ENCODE measurements at places on chromosomes 2 and 18. TPM values are rescaled to one million over a fixed set of nuclear protein-coding genes. Genes with fewer than 3 reads are reported as not detected.

- no peak for DNase-seq
Observed at GRCh38 chr18:67672155-67672554, 155.6 kb upstream of the DSEL start.

DNA sequence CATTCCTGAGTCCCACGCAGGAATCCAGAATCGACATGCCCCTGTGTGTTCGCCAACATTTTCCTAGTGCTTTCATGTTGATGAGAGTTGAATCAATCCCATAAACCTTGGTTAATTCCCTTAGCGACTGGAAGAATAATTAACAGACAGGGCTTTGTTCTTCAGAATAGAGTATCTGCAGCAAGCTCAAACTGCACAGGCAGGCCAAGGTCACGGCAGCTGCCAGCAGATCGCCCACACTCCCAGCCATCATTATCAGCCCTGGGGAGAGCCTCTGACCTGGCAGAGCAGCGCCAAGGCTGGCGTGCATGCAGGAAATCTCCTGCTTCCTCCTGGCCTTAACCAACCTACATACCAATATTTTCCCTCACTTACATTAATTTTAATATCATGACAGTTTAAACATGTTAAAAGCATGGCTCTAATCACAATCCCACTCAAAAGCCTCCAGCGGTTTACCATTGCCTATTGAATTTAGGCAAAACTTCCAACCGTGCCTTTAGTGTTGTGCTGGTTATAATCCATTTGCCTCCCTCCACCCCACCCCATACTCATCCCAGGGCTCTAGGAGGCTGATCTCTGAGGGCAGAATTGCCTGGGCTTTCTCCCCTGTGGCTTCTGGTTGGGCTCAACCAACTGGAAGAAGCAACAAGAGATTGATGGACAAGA lies 46.8 kb upstream of the NCK2 start:
- no peak for DNase-seq

DNA sequence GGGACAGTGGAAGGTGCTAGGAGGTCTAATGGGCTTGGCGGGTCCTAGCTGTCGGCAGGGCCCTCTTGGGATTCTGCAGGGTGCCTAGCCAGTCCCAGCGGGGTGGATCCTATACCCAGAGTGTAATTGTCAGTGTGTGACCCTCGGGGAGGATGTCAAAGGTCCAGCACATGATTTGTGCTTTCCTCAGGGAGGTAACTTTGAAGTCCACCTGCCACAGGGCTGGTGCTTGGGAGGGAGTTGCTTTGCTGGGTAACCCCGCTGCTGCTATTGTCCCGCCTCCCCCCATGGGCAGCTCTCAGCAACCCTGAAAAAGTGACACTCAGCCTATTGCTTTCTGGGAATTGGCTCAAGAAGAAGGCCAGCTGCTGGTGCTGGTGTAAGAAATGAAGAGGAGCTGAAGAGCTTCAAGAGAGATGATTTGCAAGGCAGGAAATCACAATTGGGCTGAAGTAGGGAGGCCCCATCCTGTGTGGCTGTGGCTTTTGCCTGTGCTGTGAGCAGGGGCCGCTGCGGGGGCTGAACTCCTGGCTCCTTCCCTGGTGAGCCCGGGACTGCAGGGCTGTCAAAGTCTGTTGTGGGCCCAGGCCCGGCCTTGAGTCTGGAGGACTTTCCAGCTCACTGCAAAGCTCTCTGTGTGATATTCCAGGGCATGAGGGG lies 36.4 kb downstream of the EMILIN2 start:
- DNase-seq = no peak

GRCh38 chr2:144356402-144356801 lies 163.5 kb downstream of the ZEB2 start:
- no peak for DNase-seq

DNA sequence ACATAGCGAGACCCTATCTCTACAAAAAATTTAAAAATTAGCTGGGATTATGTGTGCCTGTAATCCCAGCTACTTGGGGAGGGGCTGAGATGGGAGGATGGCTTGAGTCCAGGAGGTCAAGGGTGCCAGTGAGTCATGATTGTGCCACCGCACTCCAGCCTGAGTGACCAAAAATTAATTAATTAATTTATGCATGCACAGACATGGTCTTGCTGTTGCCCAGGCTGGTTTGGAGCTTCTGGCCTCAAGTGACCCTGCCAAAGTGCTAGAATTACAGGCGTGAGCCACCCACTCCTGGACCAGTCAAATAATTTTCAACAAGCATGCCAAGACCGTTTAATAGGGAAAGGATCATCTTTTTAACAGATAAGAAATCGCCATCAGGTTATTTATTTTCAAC lies 57.7 kb upstream of the TFCP2L1 start:
- DNase-seq = no peak

GRCh38 chr18:58396144-58396543 lies 232.7 kb downstream of the ALPK2 start:
- DNase-seq = no peak

DNA sequence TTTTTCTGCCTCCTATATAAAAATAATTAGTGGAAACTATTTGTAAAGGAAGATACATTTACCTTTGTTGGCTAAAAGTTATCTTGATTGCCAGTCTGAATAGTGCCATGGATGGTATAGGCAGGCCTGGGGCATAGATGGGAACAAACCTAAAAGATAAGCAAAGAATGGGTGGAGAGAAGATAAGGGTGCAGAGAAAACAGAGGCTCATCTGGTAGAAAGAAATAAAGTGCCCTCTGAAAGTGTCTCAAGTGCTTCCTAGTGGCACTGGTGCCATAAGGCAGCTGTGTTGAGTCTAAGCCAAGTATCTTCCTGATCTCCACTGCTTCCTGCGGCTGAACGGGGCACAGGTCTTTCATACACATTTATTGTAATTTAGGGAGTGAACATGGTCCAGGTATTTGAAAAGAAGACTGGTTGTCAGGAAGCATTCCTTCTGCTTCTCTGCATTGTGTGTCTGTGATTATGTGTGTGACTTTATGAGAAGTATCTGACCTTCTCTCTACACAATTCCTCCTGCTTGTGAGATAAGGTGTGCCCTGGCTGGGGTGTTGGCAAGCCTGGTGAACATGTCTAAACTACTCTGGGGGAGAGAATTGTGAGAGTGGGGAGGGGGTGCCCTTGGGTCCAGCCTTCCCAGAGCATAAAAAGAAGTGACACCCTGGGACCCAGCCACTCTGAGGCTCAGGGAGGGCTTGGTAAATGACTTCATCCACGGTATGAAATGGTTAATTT lies 280.5 kb downstream of the CAMKMT start:
- no peak for DNase-seq

DNA sequence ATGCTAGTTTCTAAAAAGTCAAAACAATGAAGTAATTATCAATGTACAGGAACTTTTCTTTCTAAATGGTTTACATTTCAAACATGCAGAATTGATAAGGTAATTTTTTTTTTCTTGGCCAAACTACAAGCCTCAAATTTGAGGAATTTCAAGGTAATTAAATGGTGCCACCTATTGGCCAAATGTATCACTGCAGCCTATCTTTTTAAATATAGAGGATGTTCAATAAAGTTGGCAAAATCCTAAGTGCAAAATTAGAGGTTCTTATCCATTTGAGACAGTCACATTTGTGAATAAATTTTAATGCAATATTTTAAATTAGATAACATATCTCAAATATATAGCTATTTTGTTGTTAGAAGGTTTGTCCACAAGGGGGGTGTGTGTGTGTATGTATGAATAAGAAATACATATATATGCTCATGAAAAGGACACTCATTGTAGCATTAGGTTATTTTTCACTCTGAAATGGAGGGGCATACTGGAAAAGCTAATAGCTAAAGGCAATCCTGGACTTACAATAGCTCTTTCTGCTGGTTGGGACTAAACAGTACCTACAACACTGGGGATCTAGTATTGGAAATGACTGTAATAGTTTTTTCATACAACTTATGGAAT lies 26.2 kb downstream of the MMADHC start:
- no peak for DNase-seq

DNA sequence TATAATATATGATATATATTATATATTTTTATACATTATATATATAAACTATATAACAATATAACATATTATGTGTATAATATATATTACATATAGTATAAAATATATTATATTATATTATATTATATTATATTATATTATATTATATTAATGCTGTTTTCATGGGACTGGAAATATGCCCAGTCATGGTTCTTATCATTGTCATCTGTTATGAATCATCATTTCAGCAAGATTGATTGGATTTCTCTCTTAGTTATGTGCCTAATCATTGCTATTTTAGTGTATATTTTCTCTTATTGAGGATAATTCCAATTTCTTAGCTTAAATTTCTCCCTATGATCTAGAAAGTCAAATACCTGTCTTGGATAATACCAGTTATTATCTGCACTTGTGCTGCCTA lies 617.8 kb downstream of the TRIB2 start:
- no peak for DNase-seq

PIEZO2 gene
- 2.7 TPM for polyA plus RNA-seq

ZBTB7C gene
- not detected for polyA plus RNA-seq

L3MBTL4 gene
- polyA plus RNA-seq = 0.05 TPM

CD207 gene
- polyA plus RNA-seq = not detected

UGT1A8 gene
- not detected for polyA plus RNA-seq

GPR148 gene
- polyA plus RNA-seq = not detected
